ENCODE measurements at places on chromosomes 12 and 14.

DNA sequence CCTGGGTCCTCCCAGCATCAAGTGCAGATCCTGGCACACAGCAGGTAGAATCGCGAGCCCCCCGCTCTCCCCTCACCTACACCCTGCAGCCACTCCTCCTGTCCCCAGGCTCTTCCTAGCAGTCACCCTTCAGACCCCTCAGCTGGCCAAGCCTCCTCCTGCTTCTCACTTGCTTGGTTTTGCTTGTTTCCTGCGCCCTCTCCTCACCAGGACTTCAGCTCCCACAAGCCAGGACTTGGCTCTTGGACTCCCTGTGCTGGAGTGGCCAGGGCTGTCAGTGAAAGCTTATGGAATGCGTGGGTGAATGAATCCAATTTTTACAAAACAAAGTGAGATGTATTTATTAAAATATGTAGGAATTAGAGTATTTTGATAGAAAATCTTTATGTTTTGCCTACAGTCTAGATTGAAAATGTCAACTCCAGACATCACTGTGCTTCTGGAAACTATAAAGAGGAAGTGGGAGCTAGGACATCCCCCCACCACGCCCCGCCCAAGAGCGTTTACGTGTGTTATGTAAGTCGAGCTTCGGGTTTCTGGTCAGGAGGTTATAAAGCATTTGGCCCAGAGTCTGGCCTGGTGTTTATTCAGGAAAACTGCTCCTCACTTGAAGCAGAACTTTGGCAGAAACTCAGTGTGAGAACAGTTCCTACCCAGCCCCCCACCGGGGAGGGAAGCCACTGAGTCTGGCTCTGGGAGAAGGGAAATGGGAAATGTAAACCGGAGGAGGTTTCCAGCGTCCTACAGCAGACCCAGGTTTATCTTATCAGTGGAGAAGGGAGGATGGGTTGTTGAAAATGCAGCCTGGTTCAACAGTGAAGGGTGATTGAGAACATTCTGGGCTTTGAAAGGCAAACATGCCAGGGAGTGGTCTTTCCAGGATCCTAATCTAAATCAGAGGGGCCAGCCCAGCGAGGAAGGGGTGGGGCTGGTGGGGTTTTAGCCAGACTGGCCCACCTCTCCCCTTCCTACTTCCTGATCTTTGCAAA lies 8.8 kb downstream of the ALDH2 start:
- no peak for DNase-seq

- DNase-seq: no peak
These were observed 20.3 kb upstream of the SERPINA6 start for GRCh38 chr14:94343238-94344005.

- DNase-seq: no peak
These were observed 112.2 kb downstream of the CHST11 start for GRCh38 chr12:104568935-104569334.

- DNase-seq: no peak
These were observed 92.9 kb upstream of the TBX3 start for GRCh38 chr12:114776731-114777442.

DNA sequence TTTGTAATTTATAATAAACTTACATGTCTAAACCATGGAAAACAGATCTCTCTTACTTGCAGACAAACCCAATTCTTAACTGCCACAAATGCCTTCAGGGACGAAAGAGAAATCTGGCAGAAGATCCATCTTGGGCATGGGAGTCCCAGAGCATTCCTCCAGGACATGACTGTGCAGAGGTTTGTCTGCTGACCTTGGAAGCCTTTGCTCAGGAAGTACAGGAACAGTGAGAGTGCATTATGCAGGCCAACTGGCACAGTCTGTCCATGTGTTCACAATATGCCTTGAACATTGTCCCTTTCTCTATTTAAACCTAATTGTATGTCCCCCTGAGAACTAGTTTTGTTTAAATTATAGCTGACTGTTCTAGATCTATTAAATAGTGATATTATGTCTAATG lies 467.1 kb downstream of the ATP23 start:
- DNase-seq: no peak

GRCh38 chr12:20601668-20602280 lies 93.4 kb upstream of the SLCO1C1 start:
- DNase-seq: peak; percentile 4

DNA sequence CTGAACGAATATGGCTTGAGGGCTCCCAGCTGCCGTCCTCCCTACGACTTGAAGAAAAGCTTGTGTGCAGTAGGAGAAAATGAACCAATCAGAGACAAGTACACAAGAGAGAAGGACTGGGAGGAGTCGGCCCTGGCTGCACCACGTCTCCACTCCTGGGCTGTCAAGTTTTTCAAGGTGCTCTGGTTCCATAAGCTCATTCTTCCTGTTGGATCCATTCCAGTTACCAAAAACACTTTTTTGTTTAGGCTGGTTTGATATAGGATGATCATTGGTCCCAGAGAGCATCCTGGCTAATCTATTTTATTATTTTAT lies 2.8 kb upstream of the A2ML1 start:
- DNase-seq: no peak

DNA sequence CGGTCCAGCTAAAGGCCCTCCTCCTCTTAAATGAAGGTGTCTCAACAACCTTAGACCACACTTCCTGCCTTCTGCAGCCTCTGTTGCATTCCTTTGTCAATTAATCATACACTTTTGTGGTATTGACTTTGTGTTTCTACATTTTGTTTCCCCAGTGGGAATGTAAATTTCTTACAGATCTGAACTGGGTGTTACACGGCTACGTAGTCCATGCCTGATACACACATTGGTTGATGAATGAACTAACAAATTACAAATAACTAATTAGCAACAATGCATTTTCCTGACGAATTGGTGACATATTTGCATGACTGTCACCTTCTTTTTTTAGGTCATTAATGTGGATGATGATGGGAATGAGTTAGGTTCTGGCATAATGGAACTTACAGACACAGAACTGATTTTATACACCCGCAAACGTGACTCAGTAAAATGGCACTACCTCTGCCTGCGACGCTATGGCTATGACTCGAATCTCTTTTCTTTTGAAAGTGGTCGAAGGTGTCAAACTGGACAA lies 15.2 kb upstream of the CCT2 start:
- DNase-seq: no peak

- DNase-seq: no peak
These were observed 1.9 kb upstream of the RFX4 start for GRCh38 chr12:106580671-106581508.

DNA sequence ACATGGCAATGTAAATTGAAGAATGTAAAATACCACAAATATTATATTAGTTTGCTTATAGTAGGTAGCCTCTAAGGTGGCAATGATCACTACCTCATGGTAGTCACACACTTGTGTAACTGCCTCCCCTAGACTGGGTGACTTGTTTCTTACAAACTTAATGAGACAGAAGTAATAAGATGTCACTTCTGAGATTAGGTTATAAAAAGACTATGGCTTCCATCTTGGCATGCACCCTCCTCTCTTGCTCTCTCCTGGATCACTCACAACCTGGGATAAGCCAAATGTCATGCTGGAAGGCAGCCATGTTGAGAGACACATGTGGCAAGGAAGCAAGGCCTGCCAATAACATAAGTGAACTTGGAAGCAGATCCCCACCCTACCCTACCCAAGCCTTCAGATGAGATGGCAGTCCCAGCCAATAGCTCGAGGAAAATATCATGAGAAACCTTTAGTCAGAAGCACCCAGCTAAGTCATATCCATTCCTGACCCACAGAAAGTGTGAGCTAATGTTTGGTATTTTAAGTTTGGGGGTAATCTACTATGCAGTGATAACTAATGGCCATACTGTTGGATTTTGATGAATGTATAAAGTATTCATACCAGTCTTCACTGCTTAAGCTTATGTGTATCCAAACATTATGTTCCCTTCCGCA lies 43.3 kb downstream of the PPP1R12A start:
- no peak for DNase-seq

DNA sequence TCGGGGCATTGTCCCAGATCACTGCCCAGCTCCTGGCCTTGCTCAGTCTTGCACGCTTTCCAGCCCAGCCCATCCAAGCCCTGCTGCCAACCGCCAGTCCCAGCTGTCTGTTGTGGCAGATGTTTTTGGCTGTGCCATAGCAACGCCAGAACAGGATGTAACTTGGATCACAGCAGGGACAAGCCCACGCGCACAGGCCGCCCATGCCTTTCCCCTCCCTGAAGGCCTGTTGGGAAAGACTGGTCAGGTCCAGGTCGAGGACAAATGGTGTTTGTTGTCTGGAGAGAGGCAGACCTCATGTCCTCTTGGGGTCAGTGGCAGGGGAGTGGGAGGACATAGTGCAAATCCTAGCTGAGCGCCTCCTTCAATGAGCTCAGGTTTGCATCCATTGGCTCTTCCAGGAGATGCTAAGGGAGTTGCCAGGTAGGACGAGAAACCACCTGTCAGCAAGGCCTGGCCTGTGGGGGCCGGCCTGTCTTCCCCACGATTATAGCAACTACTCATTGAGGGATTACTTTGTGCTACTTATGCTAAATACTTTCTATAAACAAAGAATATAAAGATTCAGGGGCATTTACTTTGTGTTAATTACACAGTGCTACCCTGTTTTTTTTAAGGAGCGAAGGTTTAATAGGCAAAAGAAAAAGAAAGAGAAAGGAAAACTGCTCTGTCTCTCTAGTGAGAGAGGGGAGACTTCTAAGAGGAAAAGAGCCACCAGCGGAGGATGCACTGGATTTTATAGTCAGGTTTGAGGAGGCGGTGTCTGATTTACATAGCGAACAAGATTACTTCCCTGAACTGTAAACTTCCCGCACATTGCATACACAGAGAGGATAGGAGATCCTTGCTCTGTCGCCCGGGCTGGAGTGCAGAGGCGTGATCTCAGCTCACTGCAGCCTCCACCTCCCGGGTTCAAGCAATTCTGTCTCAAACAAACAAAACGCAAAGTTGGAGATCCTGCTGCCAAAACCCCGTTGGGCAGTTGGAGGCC lies 42.8 kb upstream of the CORO1C start:
- DNase-seq: peak; percentile 90

DNA sequence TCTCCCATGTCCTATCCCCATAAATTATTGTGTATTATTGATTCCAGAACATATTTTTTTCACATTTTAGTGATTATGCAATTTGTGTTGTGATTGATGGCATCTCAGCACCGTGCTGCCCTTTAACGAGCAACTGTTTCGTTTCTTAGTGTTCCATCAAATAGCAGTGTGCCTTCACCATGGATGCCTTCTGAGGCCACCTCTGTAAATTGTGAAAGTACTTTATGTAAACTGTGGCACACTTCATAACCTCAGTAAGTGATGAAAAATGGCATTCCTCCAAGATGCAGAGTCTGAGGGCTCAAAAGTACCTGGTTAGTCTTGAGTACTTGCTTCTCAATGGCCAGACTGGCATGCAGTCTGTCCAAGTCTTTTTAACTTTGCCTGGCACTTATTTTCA lies 8.2 kb downstream of the CHST11 start:
- DNase-seq: no peak

DNA sequence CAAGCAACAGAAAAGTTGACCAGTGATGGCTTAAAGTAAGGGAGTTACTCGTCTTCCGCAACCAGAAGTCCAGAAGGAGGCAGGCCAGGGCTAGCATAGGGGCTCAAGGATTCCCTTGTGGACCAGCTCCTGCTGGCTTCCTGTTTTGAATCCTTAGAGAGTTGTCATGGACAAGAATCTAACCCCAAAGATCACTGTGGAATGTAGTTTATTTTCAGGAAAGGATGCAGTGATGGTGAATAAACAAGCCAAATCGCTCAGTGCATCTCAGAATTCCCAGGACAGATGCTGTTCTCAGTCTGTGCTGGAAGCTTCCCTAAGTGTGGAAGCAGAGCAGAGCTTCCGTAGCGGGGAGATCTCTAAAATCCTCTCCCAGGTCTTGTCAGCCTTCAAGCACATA lies 311.3 kb downstream of the C12orf75 start:
- DNase-seq: no peak

DNA sequence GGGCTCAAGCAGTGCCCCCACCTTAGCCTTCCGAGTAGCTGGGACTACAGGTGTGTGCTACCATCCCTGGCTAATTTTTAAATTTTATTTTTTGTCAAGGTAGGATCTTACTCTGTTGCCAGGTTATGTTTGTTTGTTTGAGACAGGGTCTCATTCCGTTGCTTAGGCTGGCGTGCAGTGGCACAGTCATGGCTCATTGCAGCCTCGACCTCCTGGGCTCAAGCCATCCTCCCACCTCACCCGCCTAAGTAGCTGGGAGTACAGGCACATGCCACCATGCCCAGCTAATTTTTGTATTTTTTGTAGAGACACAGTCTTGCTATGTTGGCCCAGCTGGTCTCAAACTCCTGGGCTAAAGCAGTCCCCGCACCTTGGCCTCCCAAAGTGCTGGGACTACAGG lies 83.3 kb upstream of the KCNH3 start:
- DNase-seq: no peak

DNA sequence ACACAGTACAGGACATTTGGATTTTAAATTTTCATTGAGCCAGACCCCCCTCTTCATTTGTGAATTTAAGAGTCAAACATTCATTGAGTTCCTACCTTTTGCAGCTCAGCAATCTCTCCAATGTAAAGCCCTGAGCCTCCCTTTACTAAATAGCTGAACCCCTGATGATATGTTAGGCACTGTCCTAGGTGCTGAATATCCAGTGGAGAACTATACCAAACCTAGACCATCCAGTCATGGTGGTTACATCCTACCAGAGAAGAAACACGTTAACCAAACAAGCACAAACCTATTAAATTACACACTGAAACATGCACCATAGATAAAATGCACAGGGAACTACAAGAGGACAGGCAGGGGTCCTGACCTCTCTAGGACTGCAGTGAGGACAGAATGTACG lies 1585.3 kb upstream of the TMEM132C start:
- no peak for DNase-seq

DNA sequence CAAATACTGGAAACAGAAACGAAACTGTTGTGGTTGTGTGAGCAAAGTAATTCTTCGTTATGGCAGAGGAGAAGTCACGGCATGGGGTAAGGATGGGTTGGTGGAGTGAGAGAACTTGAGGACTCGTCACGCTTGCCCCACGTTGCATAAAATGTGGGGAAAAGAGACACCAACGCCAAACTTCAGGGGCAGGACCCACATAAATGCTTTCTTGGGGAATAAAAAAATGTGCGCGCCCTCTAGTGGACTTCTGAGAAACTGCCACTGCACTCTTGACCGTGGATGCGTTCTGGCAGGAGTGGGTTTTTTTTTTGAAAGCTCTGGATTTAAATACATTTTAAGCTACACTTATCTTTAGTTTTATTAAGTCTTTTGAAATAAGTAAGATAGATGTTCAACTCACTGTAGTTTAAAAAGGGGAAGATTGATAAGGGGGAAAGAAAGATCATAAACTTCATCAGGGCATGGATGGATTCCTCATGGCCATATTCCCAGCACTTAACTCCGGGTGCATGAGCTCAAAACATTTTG lies 4.1 kb upstream of the IGF1 start:
- DNase-seq: peak; percentile 46
